ENCODE measurements at places on chromosomes 4 and X.

- no peak for DNase-seq
Measured at GRCh38 chrX:103818842-103819619, 13.0 kb downstream of the RAB9B start.

DNA sequence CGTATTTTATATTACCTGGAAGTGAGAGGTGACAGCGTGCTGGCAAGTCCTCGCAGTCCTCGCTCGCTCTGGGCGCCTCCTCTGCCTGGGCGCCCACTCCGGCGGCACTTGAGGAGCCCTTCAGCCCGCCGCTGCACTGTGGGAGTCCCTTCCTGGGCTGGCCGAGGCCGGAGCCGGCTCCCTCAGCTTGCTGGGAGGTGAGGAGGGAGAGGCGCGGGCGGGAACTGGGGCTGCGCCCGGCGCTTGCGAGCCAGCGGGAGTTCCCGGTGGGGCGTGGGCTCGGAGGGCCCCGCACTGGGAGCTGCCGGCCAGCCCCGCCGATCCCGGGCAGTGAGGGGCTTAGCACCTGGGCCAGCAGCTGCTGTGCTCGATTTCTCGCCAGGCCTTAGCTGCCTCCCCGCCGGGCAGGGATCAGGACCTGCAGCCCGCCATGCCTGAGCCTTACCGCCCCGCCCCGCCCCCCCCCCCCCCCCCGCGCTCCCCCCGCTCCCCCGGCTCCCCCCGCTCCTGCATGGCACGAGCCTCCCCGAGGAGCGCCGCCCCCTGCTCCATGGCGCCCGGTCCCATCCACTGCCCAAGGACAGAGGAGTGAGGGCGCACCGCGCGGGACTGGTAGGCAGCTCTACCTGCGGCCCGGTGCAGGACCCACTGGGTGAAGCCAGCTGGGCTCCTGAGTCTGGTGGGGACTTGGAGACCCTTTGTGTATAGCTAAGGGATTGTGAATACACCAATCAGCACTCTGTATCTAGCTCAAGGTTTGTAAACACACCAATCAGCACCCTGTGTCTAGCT, 298.9 kb upstream of the MAGEB16 start:
- DNase-seq: no peak

DNA sequence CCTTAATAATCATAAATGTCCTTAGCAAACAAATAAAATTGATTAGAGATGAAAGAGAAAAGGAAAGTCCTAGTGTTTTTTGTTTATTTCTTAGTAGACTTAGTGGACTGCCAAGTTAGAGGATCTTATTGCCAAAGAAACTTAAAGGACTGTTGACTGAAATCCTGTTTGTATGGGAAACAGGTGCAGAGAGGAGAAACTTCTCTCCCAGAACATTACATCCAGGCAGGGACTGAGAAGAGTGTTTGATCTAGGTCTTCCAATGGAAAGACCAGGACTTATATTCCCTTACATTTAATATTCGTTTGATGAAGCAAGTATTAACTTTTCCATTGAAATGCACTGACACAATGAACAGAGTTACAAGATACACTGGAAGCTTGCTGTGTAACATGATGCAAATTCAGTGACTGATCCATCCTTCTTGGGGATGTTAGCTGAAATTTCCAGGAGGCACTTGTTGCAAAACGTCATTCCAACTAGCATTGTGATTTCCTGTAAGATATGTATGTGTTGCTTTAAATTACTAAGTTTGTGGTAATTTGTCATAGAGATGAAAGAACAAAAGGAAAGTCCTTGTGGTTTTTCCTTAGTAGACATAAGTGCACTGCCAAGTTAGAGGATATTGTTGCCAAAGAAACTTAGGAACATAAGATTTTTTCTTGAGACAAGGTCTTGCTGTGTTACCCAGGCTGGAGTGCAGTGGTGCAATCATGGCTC, 505.6 kb downstream of the STIM2 start:
- no peak for DNase-seq

DNA sequence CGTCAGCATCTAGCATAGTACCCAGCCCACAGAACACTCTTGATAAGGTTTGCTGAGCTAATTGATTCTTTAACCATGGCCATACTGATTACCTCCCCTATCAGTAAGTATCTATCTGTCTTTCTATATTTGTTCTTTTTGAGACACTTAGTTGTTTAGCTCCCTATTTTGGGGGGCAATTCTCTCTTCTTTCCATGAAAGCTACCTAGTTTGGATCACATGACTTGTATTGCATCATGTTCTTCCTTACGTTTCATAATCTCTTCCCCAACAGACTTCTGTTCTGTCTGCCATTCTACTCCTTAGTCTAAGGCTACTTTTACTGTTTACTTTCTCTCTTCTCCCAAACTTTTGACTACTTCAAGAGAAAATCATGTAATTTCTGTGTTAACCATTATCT, 39.0 kb downstream of the TBC1D19 start:
- no peak for DNase-seq

GRCh38 chr4:87516683-87517082, 12.5 kb downstream of the SPARCL1 start:
- DNase-seq: no peak

DNA sequence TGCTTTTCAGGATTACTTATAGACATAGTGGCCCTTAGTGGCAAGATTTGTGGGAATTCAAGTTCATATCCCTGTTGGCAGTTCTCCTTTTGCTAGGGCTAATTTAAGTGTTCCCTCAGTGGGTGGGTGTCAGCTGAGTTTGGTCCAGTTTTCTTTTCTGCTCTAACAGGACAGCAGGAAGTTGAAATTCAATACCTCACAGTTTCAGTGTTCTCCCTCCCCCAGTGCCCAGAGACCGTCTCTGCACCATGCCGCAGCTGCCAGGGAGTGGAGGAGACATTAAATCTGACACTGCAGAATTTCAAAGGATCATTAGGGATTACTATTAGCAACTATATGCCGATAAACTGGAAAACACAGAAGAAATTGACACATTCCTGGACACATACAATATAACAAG, 50.7 kb downstream of the UBE2NL start:
- DNase-seq: peak; percentile 16

DNA sequence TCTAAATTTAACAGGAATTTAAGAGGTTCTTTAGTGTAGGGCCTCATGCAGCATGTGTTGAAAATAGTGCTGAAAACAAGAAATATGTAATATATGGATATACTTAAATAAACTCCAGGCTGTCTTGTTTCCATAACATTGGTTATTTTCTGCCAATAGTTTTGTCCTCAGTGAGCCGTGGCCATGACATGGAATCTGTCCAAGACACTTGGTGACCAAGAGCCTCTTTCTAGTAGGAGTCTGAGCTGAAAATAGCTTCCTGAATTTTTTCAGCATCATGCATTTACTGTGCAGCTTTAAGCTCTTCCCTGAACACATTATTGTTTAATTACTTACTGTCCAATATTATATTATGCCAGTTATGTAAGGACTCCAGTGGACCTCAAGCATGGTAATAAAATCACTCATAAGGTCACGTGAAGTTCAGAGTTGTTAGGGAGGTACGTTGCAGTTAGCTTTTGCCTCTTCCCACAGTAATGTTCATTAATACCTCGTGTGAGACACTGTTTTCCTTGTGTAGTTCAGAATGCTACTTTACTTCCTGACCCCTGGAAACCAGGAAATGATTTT, 488.2 kb downstream of the GRID2 start:
- no peak for DNase-seq

DNA sequence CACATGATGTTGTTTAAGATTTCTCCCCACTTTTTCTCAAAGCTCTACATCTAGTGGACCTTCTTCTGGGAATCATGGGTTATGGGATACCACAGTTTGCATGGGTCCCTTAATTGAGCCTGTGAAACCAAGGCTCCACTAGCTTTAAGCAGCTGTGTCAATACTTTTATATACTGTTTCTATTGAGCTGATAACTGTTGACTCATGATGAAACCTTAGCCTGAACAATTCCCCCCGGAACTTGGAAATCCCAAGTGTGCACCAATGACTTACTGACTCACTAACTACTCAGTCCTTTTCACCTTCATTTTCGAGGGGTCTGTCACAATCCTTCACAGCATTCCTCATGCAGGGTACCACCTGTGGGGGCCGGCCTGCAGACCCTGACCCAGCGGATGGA, 12.7 kb upstream of the SPIN4 start:
- DNase-seq: no peak

DNA sequence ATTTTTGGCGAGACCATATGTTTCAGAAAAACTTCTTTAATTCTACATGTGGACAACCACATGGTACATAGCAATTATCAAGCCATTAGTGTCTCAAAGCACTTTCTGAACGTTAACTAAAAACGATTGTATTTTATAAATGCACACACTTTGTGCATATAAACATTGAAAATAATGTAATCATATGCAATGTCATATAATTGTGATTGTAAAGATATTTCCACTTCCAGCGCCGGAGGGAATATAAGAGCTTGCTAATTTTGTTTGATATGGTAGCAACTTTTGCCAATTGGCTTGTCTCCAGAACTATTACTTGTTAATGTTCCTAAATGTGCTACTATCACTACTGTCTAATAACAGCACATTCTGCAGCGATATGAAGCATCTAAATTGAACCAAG, 162.3 kb upstream of the SMIM31 start:
- no peak for DNase-seq

- no peak for DNase-seq
Measured at GRCh38 chr4:162392946-162393345, 229.1 kb upstream of the FSTL5 start.

DNA sequence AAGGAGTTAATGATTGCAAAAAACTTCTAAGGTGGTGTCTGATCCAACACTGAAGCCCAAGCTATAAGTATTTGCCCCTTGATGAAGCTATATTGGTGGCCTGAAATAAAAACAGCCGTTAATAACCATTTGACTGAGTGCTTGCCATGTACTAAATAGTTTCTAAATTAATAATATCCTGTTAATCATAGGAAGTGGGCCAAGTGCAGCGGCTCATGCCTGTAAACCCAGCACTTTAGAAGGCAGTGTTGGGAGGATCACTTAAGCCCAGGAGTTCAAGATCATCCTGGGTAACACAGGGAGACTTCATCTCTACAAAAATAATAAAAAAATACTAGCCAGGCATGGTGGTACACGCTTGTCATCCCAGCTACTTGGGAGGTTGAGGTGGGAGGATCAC, 8.3 kb downstream of the NDP start:
- DNase-seq: no peak

DNA sequence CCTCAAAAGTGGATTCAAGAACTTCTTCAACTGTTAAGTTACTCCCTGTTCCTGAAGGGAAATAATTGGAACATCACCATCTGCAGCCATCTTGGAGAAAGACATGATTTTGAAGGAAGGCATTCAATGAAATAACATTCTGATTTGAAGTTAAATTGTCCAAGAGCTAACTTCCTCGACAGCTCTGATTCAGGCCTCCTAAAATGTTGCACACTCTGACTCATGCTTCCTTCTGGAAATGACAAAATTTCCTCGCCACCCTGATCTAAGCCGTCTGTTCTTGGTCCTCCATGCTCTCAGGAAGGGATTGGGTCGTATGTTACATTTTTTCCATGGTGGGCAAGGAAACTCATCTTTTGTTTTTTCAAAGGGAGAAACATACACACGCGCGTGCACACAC, 496.9 kb upstream of the DIPK2B start:
- DNase-seq: no peak

DNA sequence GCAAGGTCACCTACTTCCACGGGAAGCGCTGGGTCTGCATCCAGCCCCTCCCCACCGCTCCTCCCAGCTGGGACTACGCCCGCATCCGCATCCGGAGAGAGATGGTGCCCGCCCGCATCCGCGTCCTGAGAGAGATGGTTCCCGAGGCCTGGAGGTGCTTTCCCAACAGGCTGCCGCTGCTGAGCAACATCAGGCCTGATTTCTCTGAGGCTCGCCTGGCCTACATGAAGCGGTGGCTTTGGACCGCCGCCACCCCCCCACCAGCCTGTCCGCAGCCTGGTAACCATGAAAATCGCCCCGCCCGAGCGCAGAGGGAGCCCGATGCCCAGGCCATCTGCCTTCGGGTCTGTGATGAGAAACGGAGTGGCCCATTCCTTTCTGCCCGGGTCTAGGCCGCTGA, 18.1 kb downstream of the CLTRN start:
- no peak for DNase-seq

DNA sequence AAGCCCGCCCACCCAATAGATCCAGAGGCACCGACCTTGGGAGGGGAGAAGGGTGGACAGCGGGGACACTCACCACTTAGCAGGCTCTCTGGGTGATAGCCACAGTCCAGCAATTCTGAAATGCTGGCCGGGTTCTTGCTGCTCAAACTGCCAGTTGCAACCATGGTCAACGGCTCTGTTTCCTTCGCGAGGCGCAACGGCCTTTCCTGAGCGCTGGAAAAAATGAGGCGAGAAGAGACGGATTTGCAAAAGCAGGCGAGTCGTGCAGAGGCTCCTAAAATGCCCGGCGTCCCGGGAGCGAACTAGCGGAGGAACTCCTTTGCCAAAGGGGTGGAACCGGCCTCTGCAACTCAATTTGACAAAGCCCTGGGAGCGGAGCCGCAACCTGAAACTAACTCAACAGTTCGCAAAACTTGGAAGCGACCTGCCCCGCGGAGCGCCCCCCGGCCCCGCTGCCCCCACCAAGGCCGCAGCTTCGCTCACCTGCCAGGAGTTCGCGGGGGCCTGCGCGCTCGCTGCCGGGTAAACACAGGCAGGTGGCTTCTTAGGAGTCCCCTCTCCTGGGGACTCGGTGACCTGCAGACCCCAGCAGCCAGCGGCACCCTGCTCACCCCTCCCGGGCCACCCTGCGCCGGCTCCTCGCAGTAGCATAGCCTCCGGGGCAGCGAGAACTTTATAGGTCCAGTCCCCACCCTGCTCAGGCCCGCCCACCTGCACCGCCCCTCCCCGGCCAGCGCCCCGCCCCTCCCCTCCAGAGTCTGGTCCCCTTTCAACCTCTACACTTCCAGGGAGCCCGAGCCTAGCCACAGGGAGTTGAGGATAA, at the start of gene DDIT4L:
TSS of gene DDIT4L (minus strand) at position 649 of the 823 bp plus-strand sequence. CDS start at position 164, 485 bp downstream.
- peak; percentile 37 for DNase-seq

DNA sequence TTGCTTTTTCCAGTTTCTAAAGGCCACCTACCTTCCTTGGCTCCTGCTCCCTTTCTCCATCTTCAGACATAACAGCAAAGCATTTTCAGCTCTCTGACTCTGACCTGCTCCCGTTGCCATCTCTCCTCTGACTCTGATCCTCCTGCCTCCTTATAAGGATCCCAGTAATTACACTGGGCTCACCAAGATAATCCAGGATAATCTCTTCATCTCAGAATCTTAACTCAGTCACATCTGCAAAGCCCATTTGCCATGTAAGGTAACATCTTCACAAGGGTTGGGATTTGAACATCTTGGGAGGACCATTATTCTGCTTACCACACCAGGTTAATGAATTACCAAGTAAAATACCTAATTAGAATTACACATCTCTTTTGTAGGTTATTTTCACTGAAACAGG, 41.3 kb upstream of the MAGED1 start:
- DNase-seq: no peak

DNA sequence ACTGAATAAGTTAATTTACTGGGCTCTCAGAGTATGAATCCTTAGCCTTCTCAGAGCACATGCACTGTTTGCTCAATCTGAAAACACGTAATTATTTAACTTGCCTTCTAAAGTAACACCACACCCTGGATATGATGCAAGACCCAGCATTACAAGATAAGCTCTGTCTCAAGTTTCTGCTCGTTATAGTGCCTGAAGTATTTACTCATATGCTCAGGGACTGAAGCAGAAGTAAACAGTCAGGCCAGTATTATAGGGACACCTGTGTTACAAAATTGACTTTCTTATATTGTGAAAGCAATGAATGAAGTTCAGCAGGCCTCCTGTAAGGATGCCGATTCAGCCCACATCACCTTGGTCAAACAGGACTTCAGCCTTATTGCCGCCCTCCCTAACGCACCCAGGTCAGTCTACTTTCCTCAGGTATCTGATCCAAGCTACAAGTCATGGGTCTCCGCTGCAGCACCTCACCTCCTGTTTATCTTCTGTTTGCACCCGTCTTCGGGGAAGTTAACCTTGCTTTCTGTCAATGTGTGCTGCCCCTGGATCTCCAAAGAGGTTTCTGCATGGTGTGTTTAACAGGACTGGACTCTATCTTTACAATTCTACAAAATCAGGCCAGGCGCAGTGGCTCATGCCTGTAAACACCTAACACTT, 42.8 kb upstream of the KLF3 start:
- no peak for DNase-seq

Data from glutamatergic neuron (in vitro differentiated cells).